ENCODE measurements at places on chromosomes 4 and X.

- no peak for DNase-seq
Measured at GRCh38 chr4:147160908-147161513, 215.3 kb upstream of the TTC29 start.

DNA sequence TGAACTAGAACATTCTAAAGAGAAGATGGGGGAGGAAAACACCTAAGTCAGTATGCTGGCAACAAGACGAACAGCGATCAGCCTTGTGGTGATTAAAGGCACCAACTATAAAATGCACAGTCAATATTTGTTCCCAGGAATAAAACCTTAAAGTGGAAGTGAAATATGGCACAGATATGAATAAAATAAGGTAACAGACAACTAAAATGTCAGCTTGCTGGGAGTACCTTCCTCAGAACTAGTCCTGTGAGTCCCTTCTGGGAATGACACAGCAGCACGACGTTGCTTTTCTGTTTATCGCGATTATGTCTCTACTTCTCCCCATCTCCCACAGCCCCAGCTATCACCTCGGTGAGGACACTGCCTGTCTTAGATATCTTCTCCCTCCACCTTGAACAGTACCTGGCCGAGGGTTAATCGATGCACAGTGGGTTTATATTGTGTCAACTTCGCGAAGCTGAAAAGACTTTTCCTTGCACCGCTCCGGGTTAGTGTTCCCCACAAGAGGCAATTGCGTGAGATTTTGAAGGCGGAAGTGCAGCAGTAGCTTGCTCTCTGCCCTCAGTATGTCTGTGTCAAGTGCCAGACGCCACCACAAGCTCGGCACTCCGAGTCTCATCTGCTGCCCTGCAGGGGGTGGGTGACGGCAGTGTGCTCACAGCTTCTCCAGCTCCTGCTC is 17.4 kb downstream of the MTNR1A start:
- no peak for DNase-seq

- no peak for DNase-seq
Measured at GRCh38 chr4:32929796-32930699, 2209.9 kb downstream of the PCDH7 start.

- no peak for DNase-seq
Measured at GRCh38 chr4:152160225-152160800, 375.6 kb downstream of the FBXW7 start.

GRCh38 chr4:144649646-144650045 is 3.7 kb downstream of the HHIP start:
- DNase-seq = no peak

DNA sequence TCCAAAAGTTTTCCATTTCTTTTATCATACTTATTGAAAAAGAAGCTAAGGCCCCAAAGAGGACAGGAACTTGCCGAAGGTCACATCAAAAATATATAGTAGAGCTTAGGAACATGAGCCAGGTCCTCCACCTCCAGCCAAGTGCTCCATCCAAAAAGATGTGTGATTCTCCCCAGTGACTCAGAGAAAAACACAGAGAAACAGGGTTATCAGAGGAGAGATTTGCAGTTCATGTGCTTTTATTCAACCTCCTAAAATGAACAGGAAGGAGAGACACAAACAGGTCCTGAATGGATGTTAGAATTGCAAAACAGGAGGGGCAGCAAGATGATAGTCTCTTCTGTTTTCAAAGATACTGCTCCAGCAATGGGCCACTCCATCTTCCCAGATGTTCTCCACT is 19.6 kb upstream of the FGF16 start:
- no peak for DNase-seq

- no peak for DNase-seq
Measured at GRCh38 chr4:79209822-79210635, 115.8 kb downstream of the NAA11 start.

DNA sequence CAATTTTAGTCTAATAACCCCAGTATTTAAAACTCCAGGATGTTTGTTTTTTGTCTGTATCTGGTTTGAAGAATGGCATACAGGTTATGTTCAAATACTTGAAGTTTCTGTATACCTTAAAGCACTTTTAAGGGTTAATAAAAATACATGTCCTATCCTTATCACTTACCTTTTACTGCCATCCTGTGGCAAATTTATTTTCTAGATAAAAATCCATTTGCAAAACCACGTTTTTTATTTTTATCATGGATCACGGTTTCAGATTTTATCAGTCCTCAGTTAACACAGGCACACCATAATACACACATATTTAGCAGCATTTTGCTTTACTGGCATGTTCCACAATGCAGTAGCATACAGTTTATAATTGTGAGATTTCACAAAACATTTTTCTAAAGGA is 113.3 kb upstream of the H2AZ1 start:
- no peak for DNase-seq

DNA sequence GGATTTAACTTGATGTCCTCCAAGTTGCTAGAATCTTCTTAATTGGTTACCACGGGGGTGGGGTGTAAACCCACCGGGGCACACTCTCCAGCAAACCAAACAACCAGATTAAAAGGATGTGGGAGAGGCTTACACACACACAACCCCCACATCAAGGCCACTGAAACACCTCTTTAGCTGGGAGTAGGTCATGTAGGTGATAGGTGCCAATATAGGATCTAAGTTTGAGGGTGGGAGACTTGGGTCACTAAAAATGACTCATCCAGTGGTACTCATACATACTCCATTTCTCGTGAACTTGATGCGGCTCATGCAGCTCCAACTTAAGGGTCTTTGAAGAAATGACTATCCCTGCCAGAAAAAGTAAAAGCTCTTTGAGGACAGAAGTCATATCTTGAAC is 20.5 kb upstream of the CD40LG start:
- no peak for DNase-seq

GRCh38 chrX:35439692-35440091 is 358.4 kb upstream of the MAGEB16 start:
- DNase-seq = no peak

DNA sequence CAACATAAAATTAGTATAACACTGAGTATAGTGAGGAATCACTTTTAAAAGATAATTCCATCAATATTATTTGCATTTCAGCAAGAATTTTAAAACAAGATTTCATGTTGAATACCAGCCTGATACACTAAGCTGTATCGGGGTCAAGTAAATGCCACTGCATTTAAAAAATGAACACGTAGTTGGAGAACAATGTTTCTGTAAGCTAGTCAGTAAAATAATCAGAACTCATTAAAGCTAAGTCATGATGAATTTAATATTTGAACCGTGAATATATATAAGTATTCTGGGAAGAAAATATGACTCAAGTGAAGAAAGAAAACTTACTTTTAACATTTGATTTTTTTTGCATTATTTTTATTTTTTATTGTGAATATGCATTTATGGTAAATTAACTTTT is 611.0 kb upstream of the PABPC4L start:
- no peak for DNase-seq

GRCh38 chr4:15314974-15315373 is 112.9 kb upstream of the C1QTNF7 start:
- DNase-seq = no peak

DNA sequence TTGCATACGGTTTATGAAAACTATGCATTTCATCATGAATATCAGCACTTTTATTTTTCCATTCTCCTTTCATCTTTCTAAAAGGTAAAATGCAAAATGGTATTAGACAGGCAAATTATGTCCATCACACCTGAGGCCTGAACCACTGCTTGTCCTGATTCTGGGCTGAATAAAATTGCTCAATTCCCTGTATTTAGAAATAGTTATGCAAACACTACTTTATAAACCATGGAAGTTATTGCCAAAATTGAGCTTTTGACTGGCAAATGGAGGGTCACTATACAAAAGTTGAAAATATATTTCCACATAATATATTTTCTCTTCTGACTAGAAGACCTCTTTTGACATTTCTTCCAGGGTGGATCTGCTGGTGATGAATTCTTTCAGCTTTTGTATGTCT is 21.1 kb downstream of the FAM47E start:
- no peak for DNase-seq

- DNase-seq = no peak
Measured at GRCh38 chrX:149462849-149463248, 42.3 kb downstream of the IDS start.

DNA sequence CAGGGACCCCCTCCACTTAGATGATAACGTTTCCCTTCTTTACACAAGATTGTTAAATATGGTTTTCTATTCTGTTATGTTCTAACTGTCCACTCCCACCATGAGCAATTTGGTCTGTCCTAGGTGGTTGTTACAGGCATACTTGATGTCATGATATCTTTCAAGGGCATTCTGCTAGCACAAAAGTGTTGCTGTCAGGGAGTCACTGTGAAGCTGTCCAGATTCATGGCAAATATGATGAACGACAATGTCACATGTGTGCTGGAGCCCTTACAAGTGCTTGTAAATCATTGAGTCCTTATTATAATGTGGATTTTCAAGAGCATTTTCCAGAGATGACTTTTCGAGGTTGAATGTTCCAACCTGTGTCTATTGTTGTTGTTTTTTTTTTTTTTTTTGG is 1250.7 kb upstream of the PRKX start:
- DNase-seq = no peak

DNA sequence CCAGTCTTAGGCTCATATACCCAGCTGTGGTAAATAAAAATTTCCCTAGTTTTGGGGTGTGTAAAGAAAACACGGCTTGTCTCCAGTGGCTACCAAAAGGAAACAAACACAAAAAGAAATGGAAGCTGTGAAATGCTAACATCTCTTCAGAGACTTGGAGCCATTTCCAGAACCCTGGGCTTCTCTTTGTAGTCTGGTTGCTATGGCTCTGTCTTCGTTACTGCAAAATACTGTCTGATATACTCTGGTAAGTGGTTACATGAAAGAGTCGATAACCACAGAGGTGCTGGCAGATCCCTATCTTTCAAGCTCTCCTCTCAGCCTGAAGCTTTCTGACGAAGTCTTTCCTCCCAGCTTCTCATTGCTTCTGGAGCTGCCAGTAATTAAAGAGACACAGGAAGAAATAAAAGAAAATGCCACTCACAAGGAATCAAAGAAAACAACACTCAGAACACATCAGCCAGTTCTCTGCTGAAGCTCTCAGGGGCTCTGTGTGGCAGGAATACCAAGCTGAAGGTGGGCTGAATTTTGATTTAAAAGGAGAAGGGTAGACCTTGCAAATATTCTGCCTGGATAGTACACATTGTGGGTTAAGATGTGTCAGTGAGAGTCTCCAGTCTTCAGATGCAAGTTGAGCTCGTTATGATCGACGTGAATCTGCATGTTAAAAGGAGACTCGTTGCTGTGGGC is 107.6 kb upstream of the FAM9C start:
- DNase-seq = no peak
